ENCODE measurements at places on chromosomes 5 and 9.

- DNase-seq, result no peak
These were observed 74.4 kb upstream of the NIPBL start for GRCh38 chr5:36802187-36802586.

GRCh38 chr5:103569313-103570060 lies 6.9 kb upstream of the NUDT12 start:
- DNase-seq, result peak; percentile 12

GRCh38 chr9:133458643-133459312 lies 1.0 kb upstream of the CACFD1 start:
- DNase-seq, result no peak

DNA sequence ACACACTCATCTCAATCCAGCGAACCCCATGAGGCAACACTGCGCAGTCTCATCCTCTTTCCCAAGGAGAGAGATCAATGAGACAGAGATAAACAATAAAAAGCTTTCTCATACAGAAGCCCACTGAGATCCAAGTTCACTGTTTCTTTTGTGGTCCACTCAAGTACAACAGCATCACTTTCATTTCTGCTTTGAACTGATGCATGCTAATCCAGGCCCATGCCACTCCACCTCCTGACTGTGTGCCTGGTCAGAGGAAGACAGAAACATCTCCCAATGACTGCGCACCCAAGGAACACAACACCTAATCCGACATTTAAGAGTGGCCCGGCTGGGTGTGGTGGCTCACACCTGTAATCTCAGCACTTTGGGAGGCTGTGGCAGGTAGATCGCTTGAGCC lies 104.0 kb downstream of the SERINC5 start:
- DNase-seq, result no peak

DNA sequence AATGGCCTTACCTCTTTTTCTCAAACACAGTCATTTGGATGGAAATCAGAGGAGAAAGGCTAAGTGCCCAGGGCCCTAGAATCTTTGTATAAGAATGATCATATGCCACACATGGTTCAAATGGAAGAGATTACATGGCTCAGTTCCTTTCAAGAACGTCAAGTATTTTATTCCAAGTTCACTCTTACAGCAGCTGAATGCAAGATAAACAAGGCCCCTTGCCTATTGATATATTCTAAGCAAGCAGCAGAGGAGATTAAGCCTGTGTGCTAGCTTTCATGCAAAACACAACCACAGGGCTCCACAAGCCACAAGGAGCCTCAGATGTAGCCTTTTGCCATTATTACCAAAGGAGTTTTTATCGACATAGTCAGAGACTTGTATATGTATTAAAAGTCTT lies 55.3 kb upstream of the SLCO6A1 start:
- DNase-seq, result no peak

GRCh38 chr5:146697211-146697610 lies 181.2 kb upstream of the GPR151 start:
- DNase-seq, result no peak
